ENCODE measurements at places on chromosomes 7 and 10. TPM values are rescaled to one million over a fixed set of nuclear protein-coding genes. Genes with fewer than 3 reads are reported as not detected.

The PDZD7 gene
- 2.2 TPM for total RNA-seq

The KLHL7 gene
- total RNA-seq: 28.3 TPM

The GRM8 gene
- not detected for total RNA-seq

The HOXA10 gene
- 0.05 TPM for total RNA-seq

GRCh38 chr10:84059526-84059925 is 79.8 kb upstream of the GHITM start:
- ATAC-seq: no peak

GRCh38 chr10:84098667-84099066 is 40.6 kb upstream of the GHITM start:
- ATAC-seq: no peak

DNA sequence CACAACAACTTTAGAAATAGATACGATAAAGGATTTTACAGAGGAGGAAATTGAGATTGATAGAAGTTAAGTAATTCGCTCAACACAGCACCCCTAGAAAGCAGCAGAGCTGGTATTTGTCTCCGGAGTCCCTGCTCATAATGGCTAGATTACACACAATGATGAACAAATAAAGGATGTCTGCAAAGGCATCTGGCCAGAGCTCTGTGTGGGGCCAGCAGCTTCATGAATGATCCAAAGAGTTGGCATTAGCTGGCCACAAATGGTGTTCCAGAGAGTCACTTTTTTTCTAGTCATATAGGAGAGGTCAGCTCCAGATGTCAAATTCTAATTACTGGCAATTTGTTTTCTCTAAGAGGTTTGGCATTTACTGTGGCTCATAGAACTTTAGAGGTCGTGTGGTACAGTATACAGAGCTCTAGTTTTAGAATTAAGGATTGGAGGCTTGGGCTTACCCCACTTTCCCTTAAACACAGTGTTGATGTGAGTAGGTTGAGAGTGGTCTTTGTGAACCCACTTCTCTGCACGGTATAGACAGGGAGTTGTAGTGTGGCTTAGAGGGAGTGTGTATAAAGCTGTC is 186.2 kb downstream of the BICC1 start:
- ATAC-seq: peak; percentile 21

DNA sequence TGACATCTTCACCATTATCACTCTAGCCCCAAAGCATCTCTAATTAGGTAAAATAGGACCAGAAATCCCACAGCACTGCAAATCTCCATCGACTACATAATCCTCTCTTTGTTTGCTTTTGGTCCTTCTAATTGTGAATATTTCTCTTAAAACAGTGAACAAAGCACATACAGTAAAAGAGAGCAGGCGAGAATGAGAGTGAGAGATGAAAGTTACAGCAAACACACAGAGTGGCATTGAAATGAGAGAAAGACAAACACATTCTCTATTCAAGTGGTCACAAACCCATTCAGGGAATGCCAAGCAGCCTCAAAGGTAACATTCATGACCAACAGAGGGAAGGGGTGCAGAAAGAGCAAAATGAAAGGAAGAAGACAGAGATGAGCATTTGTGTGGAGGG is 109.8 kb upstream of the PTN start:
- ATAC-seq: no peak
